ENCODE measurements at places on chromosomes 12 and 14.

DNA sequence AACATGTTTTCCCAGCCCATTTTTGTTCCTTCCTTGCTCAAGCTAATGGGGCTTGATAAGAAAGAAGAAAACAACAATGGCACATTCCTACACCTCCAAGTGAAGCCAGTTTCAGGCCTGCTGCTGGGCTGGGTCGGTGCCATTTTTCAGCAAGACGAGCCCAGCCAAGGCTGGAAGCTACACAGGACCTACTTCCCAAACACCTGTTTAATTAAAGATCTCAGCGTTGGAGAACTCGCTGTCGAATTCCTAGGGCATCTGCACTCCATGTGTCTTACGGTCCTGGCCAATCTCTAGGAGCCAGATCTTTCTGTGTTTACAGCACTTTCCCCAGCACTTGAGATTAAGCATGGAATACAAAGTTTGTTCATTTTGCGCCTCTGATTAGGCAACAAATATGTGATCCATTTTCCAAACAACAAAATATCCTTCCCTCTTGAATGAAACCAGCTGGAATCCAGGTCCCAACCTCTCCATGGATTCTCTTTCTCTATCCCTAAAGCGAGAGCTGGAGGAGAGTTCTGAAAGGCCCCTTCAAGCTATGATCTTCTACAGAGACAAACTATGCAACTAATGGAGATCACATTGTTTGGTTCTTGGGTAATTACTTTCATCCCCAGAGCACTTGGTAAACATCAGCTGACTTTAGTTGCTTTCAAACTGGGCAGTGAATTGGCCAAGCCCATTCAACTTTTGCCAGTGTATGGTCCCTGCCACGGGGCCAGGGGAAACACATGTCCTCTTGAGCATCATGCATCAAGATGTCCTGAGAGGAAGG lies 34.3 kb upstream of the TC2N start:
- DNase-seq = no peak

- no peak for DNase-seq
These were observed 804 bp downstream of the GAPDH start for GRCh38 chr12:6534945-6535696.

- no peak for DNase-seq
These were observed 85.8 kb downstream of the ATP23 start for GRCh38 chr12:58026897-58027891.

DNA sequence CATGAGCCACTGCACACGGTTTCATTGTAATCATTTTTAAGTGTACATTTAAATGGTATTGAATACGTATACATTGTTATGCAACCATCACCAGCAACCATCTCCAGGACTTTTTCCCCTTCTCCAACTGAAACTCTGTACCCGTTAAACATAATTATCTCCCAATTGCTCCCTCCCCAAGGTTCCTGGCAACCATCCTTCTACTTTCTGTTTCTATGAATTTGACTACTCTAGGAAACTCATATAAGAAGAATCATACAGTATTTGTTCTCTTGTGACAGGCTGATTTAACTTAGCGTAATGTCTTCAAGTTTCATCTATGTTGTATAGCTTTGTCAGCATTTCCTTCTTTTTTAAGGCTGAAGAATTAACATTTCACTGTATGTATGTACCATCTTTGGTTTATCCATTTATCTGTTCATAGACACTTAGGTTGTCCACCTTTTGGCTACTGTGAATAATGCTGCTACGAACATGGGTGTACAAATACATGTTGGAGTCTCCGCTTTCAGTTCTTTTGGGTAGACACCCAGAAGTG lies 223.1 kb downstream of the EFCAB11 start:
- no peak for DNase-seq

DNA sequence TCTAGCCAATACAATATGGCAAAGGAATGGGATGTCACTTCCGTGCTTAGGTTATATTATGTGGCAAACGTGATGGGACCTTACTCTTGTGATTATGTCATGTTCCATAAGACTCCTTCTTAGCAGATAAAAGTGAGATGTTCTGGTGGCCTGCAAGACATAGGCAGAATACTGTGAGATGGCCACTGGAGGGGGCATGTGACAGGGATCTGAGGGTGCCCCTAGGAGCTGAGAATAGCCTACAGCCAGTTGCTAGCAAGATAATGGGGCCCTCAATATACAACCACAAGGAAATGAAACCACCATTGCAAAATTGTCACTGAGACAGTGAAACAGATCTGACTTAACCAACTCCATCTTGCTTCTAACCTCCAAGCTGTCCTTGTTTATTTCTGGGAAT lies 151.4 kb upstream of the SSTR1 start:
- DNase-seq = no peak

- no peak for DNase-seq
These were observed 6.9 kb upstream of the SVOP start for GRCh38 chr12:109027767-109028166.

- DNase-seq = no peak
These were observed 905.6 kb downstream of the BCL11B start for GRCh38 chr14:98366429-98366828.

DNA sequence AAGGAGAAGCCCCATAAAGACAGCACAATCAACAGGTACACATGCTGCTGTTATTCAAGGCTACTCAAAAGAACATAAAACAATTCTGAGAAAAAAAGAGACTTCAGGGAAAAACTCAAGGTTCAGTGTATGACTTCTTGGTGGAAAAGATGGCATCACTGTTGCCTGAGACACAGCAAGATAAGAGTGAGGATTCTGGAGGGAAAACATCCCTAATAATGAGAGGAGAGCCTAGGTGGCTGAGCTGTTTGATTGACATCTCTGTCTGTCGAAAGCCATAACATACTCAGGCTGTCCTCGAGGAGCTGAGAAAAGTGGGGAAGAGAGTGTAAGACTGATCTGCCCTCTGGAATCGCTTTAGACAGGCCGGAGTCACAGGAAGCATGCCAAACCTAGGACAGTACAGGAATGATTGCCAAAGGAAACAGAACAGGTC lies 193.4 kb upstream of the AMIGO2 start:
- no peak for DNase-seq

GRCh38 chr12:27193106-27193505 lies 51.0 kb upstream of the STK38L start:
- DNase-seq = no peak

GRCh38 chr14:22600027-22600426 lies 1.9 kb downstream of the ABHD4 start:
- no peak for DNase-seq

- no peak for DNase-seq
These were observed 62.1 kb upstream of the G2E3 start for GRCh38 chr14:30496852-30497251.

DNA sequence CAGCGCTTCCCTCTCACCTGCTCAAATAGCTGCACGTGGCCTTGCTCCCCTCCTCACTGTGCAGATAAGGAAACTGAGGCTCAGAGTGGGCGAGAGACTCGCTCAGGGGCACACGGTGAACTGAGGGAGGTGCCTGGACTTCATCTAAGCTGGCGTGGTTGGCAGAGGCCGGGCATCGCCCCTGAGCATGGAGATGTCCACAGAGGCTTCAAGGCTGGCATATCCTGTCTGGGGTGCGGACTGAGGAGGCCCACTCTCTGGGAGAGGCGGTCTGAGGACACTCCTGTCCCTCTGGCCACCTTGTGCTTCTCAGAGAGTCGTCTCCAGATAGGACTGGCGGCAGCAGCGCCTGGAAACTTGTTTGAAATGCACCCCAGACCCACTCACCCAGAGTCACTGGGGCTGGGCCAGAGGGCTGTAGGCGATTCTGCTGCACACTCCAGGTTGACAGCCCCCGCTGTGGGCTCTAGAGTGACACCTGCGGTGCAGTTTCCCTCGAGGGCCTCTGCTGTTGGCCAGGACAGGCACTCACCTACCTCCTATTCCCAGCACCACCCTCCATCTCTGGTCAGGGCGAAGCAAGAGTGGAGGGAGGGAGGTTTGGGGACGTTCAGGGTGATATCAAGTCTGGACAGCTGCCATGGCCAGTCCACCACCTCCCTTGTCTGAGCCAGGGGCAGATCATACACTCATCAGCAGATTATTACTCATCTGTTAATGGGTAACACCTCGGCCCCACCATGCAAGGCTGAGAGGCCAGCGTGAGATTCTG lies 11.2 kb upstream of the LBHD2 start:
- DNase-seq = no peak

GRCh38 chr12:54140588-54141388 lies 48.0 kb downstream of the SMUG1 start:
- no peak for DNase-seq

DNA sequence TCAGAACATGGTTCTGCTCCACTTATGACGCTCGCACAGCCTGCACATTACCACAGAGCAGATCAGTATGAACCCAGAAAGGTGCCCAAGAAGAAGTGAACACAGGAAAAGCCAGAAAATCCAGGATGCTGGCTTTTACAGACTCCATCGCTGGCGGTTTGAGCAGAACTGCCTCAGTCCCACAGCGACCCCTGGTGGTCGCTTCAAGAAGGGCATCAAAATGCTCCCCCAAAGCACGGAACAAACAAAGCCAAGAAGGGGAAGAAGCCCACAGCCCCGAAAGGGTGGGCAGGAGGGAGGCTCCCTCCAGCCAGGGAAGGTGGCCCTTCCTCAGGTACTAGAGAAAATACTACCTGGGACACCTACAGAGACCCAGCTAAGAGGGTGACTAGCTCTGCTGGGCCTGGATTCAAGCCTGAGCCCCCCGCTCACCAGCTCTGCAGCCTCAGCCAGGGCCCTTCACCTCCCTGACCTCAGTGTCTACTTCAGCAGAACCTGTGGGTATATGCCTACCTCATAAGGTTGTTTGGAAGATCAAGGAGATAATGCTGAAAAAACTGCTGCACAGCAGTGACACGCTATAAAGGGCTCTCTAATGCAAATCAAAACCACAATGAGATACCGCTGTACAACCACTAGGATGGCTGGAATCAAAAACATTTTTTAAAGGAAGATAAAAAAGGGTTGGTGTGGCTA lies 98.1 kb downstream of the NCOR2 start:
- DNase-seq = no peak

GRCh38 chr12:109727746-109728726 lies 14.4 kb downstream of the FAM222A start:
- no peak for DNase-seq

- DNase-seq = no peak
These were observed 126.3 kb downstream of the KIF26A start for GRCh38 chr14:104264495-104265265.

Data from Kasumi-1 (cell line).